Fibroblast of mammary gland (primary cell): ENCODE measurements at places on chromosomes 4 and X.

GRCh38 chr4:6647582-6648230 is 7.2 kb downstream of the MRFAP1 start:
- no peak for DNase-seq

DNA sequence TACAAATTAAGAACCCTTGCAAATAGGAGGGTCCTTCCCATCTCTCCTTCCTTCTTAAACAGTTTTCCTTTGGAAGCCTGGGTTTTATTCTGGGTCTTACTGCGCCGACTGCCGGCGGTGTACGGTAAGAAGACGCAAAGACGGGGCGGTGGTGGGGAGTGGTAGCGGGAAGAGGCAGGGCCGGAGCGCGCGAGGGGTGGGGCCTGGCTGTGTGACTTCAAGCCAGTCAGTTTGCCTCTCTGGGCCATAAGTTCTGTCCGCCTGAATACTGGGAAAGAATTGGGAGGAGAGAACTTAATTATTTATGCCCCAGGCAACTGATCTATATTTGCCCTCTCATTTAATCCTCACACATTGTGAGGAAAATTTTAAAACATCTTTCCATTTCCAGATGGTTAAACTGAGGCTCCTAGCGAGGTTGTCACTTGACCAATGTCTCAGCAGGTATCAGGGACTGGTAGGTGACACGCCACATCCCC is 726 bp upstream of the KANTR start:
- peak; percentile 78 for DNase-seq

GRCh38 chr4:113872426-113873260 is 106.8 kb downstream of the ARSJ start:
- no peak for DNase-seq

GRCh38 chr4:55340266-55340665 is 5.8 kb upstream of the SRD5A3 start:
- DNase-seq, result no peak

- no peak for DNase-seq
Measured at GRCh38 chr4:54308110-54308509, 79.0 kb downstream of the PDGFRA start.

DNA sequence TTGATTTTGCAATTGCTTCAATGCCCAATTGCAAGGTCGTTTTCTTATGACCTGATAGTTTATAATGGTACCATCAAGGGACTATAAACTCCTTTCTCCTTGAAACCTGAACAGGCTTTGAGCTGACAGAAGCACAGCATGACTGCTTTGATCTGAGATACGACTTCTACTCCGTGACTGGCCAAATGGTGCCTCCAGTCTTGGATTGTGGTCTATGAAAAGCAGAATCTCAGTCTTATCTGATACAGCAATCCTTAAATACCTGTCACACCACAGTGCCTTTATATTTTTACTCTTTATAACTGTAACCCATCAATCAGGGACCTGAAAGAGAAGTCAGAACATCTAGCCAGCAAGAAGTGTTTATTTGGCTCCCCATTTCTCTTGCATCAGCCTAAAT is 93.1 kb downstream of the DOCK11 start:
- DNase-seq, result no peak

GRCh38 chr4:137997496-137997895 is 244.7 kb downstream of the SLC7A11 start:
- DNase-seq, result no peak

GRCh38 chr4:37490391-37491347 is 195.5 kb downstream of the RELL1 start:
- no peak for DNase-seq

GRCh38 chrX:94914235-94914634 is 1240.2 kb downstream of the FAM133A start:
- no peak for DNase-seq

DNA sequence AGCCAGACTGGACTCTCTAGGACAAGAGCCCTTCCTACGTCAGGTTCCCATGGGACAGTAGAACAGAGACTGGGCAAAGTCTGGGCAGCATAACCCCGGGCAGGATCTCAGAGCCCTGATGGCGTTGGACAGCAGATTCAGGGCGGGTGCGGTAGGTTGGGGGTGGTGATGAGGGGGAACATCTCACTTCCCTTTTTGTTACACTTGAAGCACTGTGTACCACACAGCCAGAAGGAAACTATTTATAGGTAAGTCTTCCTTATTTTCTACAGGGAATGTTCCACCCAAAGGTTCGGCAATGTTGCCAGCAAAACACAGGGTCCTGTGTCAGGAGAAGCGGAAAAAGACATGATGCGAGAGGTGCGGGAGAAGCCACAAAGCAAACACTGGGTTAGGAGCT is 54.3 kb downstream of the TSC22D3 start:
- no peak for DNase-seq
